Activated CD4-positive, alpha-beta memory T cell treated with anti-CD3 and anti-CD28 coated beads for 36 hours (primary cell): ENCODE measurements at places on chromosomes 6 and 20. TPM values are rescaled to one million over a fixed set of nuclear protein-coding genes. Genes with fewer than 3 reads are reported as not detected.
A peak's percentile ranks its signal among the peaks of the same experiment; 100 is the strongest.

The SLC4A11 gene
- total RNA-seq = 0.87 TPM

DNA sequence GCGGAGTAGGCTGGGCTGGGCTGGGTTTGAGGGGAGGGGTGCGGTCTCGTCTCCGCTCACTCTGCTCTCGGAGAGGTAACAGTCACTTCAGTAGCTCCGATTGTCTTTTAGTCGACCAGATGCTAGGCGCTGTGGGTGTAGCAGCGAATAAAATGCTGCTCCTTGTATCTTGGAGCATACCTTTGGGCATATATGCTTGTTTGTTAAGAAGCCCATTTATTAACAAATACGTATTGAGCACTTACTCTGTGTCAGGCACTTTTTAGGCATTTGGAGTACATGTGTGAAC, 545 bp downstream of the ACTR5 start:
- no peaks in the 10 kb centered on the region for H3K27me3 ChIP-seq
- H3K4me1 ChIP-seq = peaks cover 26% of the 10 kb centered on the region
- peak; percentile 80 for DNase-seq

The OPRM1 gene
- not detected for total RNA-seq

DNA sequence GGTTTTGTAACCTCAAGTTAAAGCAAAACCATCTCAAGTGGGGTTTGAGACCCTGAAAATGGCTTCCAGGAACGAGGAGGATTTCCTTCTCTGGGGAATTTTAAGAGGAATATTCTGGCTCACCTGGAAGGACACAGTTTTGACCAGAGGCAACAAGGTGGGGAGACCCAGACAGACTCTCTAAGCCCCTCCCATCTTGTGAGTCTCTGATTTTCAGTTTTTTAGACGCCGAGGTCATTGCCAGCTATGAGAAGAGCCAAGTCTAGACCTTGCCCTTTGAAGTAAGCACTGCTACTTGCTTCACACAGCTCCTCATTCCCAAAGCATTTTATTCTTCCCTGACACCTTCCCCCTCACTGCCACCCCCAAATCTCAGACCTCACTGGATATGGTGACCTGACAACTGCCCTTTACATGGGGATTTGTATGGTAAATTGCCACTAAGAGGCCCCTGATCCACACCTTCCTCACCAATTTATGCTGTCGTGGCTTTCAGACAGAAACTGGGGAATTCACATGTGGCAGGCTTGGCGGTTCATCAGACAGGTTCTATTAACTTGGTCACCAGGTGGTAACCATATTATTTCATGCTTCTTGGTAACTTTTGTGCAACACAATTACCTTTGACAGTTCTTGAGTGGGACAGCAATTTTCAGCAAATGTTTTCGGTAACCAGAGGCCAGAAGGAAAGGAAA, 116.2 kb downstream of the ISM1 start:
- H3K4me1 ChIP-seq = no peaks in the 10 kb centered on the region
- peaks cover 3% of the 10 kb centered on the region for H3K27me3 ChIP-seq
- no peaks in the 10 kb centered on the region for H3K36me3 ChIP-seq
- no peak for DNase-seq
- no peak overlapping the region for H3K4me3 ChIP-seq
- H3K27ac ChIP-seq = no peak overlapping the region

GRCh38 chr20:50735813-50736212, 4.4 kb downstream of the PARD6B start:
- H3K36me3 ChIP-seq = peaks cover 4% of the 10 kb centered on the region
- H3K4me3 ChIP-seq = no peak overlapping the region
- H3K27me3 ChIP-seq = no peaks in the 10 kb centered on the region
- DNase-seq = no peak
- H3K4me1 ChIP-seq = peaks cover 32% of the 10 kb centered on the region

- H3K4me3 ChIP-seq = no peak overlapping the region
- no peaks in the 10 kb centered on the region for H3K4me1 ChIP-seq
- DNase-seq = no peak
- H3K27me3 ChIP-seq = no peaks in the 10 kb centered on the region
Measured at GRCh38 chr6:79453558-79454042, 83.6 kb downstream of the LCA5 start.

The TENT5A gene
- 1.1 TPM for total RNA-seq

The RBM12 gene
- total RNA-seq = 114 TPM

The PEX6 gene
- total RNA-seq = 25.6 TPM

The CLVS2 gene
- not detected for total RNA-seq

- H3K27me3 ChIP-seq = no peaks in the 10 kb centered on the region
- peak overlapping the region; percentile 43 for H3K27ac ChIP-seq
- H3K4me1 ChIP-seq = peaks cover 10% of the 10 kb centered on the region
- H3K36me3 ChIP-seq = peaks cover 17% of the 10 kb centered on the region
- DNase-seq = no peak
Measured at GRCh38 chr6:7235712-7236305, 77.2 kb downstream of the SSR1 start.

GRCh38 chr20:45817376-45818194, 5.1 kb downstream of the UBE2C start:
- peaks cover 31% of the 10 kb centered on the region for H3K36me3 ChIP-seq
- peaks cover 8% of the 10 kb centered on the region for H3K27me3 ChIP-seq
- H3K4me3 ChIP-seq = no peak overlapping the region
- DNase-seq = no peak
- H3K4me1 ChIP-seq = peaks cover 7% of the 10 kb centered on the region

DNA sequence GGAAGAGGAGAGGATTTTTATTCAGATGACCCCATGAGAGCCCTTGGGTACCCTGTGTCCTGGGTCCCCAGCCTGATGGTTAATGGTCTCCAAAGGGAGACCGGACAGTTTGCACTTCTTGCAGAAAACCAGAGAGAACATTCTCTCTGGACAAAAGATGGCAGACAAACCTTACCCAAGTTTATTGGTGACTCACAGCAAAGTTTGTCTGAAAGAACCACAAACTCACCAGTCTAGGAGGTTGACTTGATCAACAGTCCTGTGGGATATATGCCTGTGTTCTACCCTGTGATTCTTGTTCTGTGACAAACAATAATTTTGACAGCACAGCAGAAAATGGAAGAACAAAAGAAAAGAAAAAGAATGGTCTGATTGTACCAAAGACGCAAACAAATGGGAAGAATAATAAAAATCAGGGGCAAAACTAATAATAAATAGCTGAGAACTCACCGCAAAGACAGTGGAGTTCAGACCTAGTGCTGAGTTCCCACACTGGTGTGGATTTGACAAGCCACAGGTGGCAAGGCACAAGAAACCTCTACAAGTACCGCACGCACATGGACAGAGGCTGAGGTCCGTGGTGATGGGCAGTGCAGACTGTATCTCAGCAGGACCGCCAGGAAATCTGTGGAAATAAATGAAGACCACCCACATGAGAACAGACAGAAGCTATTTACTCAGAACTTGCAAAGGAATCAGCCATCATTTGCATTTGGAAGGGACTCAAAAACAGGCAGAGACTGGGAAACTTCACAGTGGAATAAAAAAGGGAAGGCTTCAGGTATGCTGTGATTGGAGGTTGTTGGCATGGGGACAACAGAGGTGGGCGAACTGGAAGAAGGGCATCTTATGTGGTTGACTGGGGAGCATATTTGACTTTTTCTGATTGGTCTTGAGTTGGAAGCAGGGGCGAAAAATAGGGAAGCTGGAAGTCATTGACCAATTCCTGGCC, 246.3 kb upstream of the RNF24 start:
- no peak overlapping the region for H3K4me3 ChIP-seq
- no peaks in the 10 kb centered on the region for H3K36me3 ChIP-seq
- H3K27ac ChIP-seq = no peak overlapping the region
- H3K27me3 ChIP-seq = peaks cover 37% of the 10 kb centered on the region
- no peaks in the 10 kb centered on the region for H3K4me1 ChIP-seq
- DNase-seq = no peak

- no peak for DNase-seq
- H3K4me3 ChIP-seq = no peak overlapping the region
- no peaks in the 10 kb centered on the region for H3K4me1 ChIP-seq
- H3K27me3 ChIP-seq = peaks cover 2% of the 10 kb centered on the region
Measured at GRCh38 chr6:145206247-145206907, 528.9 kb downstream of the EPM2A start.

The DDR1 gene
- total RNA-seq = 8.7 TPM

DNA sequence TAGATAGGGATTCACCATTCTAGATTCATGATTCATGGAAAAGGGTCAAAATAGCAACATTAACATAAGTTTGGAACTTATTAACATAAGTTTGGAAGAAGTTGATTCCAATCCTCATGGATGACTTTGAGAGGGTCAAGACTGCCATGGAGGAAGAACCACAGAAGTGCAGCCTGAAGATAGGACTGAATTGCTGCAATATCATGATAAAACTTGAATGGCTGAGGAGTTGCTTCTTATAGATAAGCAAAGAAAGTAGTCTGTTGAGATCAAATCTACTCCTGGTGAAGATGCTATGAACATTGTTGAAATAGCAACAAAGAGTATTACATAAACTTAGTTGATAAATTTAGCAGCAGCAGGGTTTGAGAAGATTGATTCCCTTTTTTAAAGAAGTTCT, 62.2 kb downstream of the GMDS start:
- DNase-seq = no peak
- peaks cover 9% of the 10 kb centered on the region for H3K36me3 ChIP-seq
- H3K4me1 ChIP-seq = peaks cover 19% of the 10 kb centered on the region

- no peaks in the 10 kb centered on the region for H3K27me3 ChIP-seq
- no peak for DNase-seq
- H3K4me3 ChIP-seq = no peak overlapping the region
- no peaks in the 10 kb centered on the region for H3K36me3 ChIP-seq
- H3K27ac ChIP-seq = no peak overlapping the region
Measured at GRCh38 chr6:80348263-80348662, 241.8 kb downstream of the BCKDHB start.

DNA sequence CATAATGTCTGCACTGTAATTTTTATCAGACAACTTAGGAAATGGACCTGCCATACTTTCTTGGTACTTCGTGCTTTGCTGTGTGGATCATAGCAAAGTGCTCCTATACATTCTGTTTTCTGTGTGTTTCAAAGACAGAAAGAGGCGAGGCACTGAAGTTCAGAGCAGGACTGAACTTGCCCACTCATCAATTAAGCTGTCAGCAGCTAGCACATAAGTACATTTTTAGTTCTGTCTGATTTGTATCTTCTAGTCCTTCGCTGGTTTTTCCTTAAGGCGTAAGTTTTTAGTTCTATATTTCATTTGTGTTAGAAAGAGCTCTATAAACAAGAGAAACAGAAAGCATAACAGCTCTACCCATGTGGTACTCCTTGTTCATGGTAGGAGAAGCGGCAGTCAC, 42.1 kb downstream of the MAP3K4 start:
- H3K4me3 ChIP-seq = peak overlapping the region; percentile 16
- peaks cover 23% of the 10 kb centered on the region for H3K36me3 ChIP-seq
- H3K27me3 ChIP-seq = no peaks in the 10 kb centered on the region
- H3K4me1 ChIP-seq = peaks cover 60% of the 10 kb centered on the region
- no peak for DNase-seq

The CCDC170 gene
- not detected for total RNA-seq

GRCh38 chr6:134031696-134032255, 20.6 kb downstream of the SLC2A12 start:
- no peak for DNase-seq
- no peak overlapping the region for H3K27ac ChIP-seq
- no peaks in the 10 kb centered on the region for H3K36me3 ChIP-seq

The CD109 gene
- total RNA-seq = 7.2 TPM

GRCh38 chr20:4886771-4887527, 114.4 kb downstream of the SLC23A2 start:
- no peaks in the 10 kb centered on the region for H3K27me3 ChIP-seq
- H3K36me3 ChIP-seq = peaks cover 20% of the 10 kb centered on the region
- H3K4me3 ChIP-seq = no peak overlapping the region
- no peaks in the 10 kb centered on the region for H3K4me1 ChIP-seq
- no peak for DNase-seq

The RPS10 gene
- 2,169 TPM for total RNA-seq

The KIF3B gene
- total RNA-seq = 38.9 TPM

DNA sequence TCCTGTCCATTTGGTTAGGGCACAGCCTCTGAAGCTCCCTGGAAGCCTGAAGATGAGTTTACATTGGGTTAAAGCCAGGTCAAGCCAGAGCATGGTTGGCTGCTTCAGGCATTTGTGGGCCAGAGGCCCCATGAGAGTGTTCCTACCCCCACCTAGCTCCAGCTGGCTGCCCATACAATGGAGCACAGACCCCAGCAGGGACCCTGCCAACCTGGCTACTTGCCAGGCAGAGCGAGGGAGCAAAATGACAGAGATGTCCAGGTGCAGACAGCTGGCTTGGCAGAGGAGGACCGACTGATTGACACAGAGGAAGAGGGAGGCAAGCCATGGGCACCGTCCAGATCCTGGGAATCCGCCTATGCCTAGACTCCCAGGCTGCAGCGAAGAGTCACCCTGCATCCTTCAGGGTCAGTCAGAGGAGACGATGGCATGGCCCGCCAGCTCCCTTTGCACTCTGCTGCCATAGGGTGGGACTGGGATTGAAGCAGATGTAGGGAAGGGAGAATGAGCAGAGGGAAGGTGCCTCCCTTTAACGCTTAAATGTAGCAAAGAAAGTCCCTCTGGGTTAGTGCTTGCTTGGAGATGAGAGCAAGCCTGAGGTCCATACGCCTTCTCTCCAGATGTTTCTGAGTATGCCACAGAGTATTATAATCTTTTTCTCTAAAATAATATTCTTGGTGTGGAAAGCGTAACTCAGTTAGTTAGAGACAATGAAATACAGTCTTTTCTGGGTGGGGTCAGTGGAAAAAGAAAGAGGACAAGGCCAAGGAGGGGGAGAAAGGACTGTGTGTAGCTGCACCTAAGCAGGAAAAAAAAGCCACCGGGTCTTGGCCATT, 77.6 kb upstream of the FYN start:
- H3K27ac ChIP-seq = no peak overlapping the region
- H3K36me3 ChIP-seq = no peaks in the 10 kb centered on the region
- H3K4me3 ChIP-seq = no peak overlapping the region
- H3K27me3 ChIP-seq = no peaks in the 10 kb centered on the region

The ERVFRD-1 gene
- not detected for total RNA-seq

GRCh38 chr20:43186312-43186711, 3.4 kb downstream of the PTPRT start:
- no peak overlapping the region for H3K27ac ChIP-seq
- no peaks in the 10 kb centered on the region for H3K36me3 ChIP-seq
- H3K4me1 ChIP-seq = peaks cover 8% of the 10 kb centered on the region
- DNase-seq = no peak

The ADTRP gene
- total RNA-seq = 26.1 TPM

DNA sequence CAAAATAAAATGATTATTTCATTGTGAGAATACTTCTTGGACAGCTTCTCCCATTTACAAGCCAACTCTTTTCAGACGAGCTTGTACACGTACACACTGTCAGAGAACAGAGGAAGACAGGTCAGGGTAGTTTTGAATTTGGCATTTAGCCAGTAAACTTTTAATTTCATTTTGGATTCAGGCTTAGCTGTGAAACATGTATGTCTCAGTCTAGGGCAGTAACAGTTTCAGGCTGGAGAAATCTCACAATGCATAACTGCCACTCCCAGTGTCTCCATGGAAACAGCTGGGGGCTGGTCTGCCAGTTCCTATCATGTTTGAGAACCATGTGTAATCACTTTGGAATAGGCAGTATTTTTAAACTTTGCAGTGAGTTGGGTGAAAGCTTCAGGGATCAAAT, 22.0 kb upstream of the QKI start:
- no peak overlapping the region for H3K27ac ChIP-seq
- no peak overlapping the region for H3K4me3 ChIP-seq
- no peaks in the 10 kb centered on the region for H3K36me3 ChIP-seq
- H3K4me1 ChIP-seq = peaks cover 5% of the 10 kb centered on the region

- no peaks in the 10 kb centered on the region for H3K27me3 ChIP-seq
- H3K4me3 ChIP-seq = peak overlapping the region; percentile 80
- DNase-seq = peak; percentile 17
- peaks cover 70% of the 10 kb centered on the region for H3K4me1 ChIP-seq
- peak overlapping the region; percentile 89 for H3K27ac ChIP-seq
Measured at GRCh38 chr20:58308290-58308679, 1.2 kb upstream of the RAB22A start.

- peaks cover 33% of the 10 kb centered on the region for H3K4me1 ChIP-seq
- H3K27me3 ChIP-seq = no peaks in the 10 kb centered on the region
- no peak overlapping the region for H3K4me3 ChIP-seq
- no peaks in the 10 kb centered on the region for H3K36me3 ChIP-seq
- DNase-seq = no peak
Measured at GRCh38 chr6:155495011-155495768, 39.6 kb upstream of the NOX3 start.
